Kidney glomerular epithelial cell (primary cell): ENCODE measurements at places on chromosomes 16 and 17.

GRCh38 chr16:11217651-11218603, 38.1 kb downstream of the SOCS1 start:
- no peak for DNase-seq

DNA sequence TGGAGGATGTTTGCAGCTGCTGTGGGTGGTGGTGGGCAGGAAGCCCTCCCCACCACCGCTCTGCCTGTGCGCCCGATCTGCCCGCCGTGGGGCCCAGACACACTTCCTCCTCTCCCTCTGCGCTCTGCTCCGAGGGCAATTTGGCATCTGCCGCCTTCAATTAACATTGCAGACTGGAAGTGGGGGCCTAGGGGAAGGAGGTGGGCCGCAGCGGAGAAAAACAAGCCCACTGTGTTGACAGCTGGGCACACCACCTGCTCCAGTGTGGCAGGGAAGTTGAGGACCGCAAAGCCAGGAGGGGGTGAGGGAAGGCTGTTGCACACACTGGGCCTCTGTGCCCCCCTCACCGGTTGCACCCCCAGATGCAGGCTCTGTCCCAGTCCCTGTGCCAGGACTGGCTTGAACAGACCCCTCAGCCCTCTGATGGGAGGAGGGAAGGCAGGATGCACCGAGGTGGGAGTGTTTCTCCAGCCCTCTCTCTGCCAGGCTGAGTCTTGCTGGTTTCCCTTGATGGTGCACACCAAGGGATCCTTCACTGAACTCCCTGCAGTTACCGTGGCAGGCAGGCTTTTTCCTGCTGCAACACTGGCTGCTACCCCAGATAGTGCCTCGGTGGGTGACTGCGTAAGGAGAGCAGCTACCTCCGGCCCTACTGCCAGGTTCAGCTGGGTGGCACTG, 72.8 kb upstream of the MED9 start:
- DNase-seq: no peak

GRCh38 chr16:22264786-22265185, 32.4 kb upstream of the POLR3E start:
- no peak for DNase-seq

DNA sequence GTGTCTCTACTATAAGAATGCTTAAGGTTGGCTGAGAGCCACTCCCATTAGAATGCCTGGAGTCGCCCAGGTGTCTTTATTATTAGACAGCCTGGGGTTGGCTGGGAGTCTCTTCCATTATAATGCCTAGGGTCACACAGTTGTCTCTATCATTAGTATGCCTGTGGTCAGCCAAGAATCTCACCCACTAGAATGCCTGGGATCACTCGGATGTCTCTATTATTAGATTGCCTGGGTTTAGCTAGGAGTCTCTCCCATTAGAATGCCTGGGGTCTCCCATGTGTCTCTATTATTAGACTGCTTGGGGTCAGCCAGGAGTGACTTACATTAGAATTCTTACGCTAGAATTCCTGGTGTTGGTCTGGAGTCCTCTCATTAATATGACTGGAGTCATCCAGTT, 2255.3 kb downstream of the TP53TG3F start:
- DNase-seq: no peak

GRCh38 chr16:76386784-76387183, 109.6 kb downstream of the CNTNAP4 start:
- no peak for DNase-seq

GRCh38 chr17:34763728-34764665, 184.6 kb downstream of the TMEM132E start:
- DNase-seq: no peak

- no peak for DNase-seq
Observed at GRCh38 chr16:86215233-86215978, 294.9 kb upstream of the FOXF1 start.

GRCh38 chr16:77912617-77913016, 109.7 kb upstream of the CLEC3A start:
- no peak for DNase-seq

GRCh38 chr17:72726936-72727335, 365.6 kb downstream of the SLC39A11 start:
- peak; percentile 19 for DNase-seq

GRCh38 chr17:28985950-28986713, 19.7 kb downstream of the SEZ6 start:
- DNase-seq: no peak

DNA sequence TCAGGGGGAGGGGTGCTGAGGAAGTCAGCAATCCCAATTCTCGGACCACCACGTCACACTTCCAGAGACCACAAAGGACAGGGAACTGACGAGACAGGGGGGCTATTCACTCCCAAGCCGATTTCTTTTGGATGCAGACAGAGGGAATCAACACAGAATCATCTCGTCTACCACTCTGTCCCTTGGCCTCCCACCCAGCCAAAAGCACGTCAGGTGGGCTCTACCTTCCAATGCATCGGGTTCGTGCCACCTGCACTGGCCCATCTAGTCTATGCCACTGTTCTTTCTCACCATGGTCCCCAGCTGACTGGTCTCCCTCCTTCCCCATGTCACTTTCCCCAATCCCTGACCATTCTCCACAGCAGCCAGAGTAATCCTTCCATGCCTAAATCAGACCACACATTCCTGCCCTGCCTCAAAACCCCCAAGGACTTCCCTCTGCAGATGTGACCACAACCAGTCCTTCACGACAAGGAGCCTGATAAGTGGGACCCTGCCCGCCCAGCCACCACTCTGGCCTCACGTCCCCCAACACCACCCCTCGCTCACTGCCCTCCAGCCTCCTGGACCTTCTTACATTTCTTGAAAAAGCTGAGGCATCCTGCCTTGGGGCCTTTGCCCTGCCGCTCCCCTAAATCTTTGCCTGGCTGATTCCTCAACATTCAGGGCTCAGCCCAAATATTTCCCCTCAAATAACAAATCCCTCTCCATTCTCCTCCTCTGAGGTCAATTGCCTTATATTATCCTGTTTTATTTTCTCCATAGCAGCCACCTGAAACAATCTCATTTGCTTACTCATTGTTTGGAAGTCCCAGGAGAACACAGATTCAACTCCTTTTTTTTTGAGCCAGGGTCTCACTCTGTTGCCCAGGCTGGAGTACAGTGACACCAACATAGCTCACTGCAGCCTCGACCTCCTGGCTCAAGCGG, 70.4 kb downstream of the IL21R start:
- no peak for DNase-seq

DNA sequence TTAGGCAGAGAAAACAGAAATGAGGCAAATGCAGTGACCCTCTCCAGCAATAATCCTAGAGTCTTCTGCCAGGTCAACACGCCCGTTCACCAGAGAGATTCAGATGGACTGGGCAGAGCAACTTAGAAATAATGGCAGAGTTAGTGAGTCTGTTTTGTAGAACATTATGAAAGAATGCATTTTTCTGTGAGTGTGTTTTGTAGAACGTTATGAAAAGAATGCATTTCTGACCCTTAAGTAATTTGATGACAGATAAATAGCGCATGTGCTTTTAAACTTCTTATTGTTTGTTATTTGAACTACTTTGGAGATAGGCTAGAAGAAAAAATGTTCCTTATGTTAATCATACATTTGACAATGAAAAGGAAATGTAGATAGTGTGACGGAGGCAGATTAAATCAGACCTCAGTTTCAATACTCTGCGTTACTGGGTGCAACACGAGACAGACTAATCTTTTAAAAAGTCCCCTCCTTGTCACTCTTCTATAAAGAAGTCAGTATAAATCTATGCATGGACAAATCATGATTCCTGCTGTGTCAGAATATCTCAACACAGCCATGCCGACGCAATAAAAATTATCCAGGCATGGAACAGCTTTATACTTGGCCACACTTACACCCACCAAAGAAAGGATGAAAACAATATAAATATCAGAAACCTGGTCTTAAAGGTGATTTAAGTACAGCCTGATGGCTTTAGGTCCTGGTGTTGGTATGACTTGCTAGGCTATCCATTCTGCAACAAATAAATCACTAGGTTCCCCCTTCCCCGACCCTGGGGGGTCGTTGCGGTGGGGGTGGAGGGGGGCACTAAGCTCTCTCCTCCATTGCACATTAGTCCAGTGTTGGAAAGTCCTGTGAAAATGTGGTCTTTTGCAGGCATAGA, 47.8 kb downstream of the MARCHF10 start:
- DNase-seq: no peak

DNA sequence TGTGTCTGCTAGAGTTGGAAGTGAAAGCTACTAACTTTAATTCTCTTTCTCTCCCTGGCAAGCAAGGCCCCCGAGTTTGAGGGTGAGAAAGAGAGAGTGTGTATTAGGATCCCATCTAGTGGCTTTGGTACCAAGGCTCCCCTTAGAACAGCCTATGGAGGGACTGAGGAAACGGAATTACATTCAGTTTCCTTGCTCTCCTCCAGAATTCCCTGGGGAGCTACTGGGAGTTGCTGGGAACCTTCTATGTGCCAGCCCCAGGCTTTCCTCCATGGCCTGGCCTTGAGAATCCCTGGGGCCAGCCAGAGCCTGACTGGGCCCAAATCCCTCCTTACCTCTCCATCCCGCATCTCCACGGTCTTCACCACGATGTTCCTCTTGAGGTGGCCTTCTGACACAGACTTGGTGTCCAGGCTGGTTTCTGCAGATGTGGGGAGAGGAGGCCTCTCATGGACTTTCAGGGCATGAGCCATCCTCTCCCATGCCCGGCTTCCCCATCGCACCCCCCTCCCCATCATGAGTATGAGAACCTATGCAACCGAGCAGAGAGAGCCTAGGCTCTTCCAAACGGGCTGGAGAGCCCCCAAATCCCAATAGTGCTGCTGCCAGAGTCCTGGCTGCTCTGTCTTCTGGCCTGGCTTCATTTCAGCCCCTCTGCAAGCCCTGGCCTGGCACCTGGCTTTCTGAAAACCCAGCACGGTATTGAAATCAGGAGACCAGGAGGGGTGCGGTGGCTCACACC, 7.4 kb downstream of the GFAP start:
- no peak for DNase-seq

DNA sequence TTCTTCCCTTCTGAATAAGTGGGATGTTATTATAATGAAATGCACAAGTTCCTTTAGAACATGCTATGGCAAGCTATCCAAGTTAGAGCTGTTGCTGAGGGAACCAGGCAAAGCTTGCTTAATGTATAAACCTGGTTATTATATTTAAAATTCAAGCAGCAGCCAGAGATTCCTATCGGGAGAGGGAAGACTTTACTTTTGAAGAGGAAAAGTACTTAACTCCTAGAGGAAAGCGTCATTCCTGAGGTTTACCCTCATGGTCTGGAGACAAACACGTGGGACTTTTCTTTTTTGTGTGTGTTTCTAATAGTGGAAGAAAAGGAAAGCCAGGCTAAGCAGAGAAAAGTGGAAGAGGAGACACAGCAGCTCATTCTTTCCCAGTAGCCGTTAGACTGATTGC, 39.9 kb upstream of the MYH10 start:
- DNase-seq: no peak

- no peak for DNase-seq
Observed at GRCh38 chr17:40417258-40417608, 463 bp downstream of the TOP2A start.

DNA sequence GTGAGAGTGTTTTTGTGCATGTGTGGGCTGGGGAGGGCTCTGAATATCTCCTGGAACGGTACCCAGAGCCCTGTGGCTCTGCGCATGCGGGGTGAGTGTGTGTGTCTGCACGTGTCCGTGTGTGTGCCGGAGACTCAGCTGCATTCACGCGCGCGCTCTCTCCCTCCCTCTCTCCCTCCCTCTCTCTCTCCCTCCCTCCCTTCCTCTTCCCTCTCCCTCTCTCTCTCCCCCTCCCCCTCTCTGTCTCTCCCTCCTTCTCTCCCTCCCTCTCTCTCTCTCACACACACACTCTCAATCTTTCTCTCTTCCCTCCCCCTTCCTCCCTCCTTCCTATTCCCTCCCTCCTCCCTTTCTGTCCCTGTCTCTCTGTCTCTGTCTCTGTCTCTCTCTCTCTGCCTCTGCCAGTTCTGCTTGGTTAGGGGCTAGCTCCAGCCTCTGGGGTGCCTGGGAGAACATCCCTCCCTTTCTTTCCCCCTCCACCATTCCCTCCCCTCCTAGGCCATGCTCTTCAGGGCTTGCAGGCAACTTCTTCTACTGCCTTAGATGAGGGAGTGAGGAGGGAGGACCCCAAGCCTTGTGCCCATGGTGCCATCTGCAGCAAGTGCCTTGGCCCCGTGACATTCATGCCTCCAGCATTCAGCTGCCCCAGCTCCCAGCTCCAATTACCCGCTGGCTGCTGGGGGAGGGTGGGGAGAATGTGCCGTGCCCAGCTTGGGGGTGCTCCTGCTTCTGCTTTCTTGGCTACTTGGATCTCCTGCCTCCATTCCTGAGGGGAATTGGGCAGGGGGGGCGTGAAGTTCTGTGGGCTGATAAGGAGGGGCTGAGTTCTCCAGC, 6.4 kb downstream of the THRA start:
- DNase-seq: peak; percentile 34

GRCh38 chr16:23784811-23785447, 30.1 kb downstream of the CHP2 start:
- no peak for DNase-seq

DNA sequence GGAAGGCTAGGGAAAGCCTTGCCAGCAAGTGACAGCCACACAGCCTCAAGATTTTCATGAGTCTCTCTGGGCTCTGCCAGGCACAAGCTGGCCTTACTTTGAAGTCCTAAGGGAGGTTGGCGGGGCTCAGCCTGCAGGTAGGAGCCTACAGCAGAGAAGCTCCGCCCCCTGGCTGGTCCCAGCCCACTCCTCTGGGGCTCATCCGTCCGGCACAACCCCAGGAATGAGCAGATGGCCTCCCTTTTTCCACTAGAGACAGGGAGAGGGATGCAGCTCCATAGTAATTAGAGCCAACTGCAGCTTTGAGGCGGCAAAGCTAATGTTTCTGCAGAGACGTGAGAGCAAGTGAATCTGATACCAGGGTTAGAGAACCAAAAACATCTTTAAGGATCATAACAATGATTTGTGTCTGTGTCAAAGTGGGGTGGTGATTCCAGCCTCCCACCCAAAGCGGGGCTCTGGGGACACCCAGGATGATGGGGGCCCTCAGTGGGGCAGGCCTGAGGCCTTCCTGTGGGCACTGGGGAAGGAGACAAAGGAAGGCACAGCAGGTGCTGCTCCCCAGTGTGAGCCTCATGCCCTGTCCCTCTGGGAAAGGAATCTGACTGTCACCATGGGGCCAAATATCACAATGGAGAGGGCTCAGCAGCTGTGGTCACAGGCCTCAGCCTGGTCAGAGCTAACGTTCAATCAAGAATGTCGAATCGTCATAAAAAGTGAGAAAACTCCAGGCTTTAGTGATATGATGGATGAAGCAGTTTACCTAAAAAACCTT, 61.5 kb downstream of the RBFOX3 start:
- DNase-seq: no peak

DNA sequence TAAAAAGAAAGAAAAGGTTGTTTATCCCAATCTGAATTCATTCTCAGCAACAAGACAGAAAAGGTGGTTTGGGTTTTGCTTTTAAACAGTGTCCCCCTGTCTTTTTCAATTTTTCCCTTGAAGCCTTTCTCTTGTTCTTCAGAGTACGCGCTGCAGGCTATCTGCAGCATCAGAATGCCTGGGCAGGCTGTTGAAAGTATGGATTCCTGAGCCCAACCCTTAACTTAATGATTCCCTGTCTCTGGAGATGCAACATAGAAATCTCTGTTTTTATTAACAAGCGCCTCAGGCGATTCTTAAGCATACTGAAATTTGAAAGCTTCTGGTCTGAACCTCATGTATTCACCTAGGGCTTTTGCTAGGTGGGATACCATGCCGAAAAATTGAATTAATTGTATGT, 32.1 kb downstream of the DGKE start:
- no peak for DNase-seq

GRCh38 chr16:87641721-87642120, 39.4 kb downstream of the JPH3 start:
- DNase-seq: no peak
